ENCODE measurements at places on chromosomes 3 and 15.

DNA sequence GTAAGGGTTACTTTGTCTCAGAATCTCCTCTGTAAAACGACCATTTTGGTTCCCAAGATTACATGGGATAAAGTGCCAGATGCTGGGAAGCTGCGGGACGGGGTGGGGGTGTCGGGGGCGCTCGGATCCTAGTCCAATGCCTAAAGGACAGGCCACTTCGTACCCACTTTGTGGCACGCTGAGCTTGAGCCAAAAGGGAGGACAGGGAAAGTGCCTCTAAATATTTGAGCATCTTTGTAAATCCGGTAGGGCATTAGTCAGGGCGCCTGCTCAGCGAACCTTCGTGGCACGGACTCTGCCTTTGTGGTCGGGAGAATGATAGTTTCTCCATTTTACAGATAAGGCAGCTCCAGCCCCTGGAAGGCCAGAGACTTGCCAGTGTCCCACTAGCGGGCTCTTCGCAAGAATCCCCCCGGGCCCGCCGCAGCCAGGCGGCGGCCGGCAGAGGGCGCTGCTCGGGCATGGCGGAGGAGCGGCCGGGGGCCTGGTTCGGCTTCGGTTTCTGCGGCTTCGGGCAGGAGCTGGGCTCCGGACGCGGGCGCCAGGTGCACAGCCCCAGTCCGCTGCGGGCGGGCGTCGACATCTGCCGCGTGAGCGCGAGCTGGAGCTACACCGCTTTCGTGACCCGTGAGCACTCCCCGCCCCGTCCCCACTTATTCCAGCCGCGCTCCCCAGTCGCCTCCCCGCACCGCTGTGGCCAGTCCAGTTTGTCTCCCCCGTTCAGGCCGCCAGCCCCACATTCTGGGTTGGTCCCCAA lies 1.8 kb downstream of the RCCD1 start:
- DNase-seq, result peak; percentile 92

- no peak for DNase-seq
Observed at GRCh38 chr3:119858957-119859356, 77.1 kb downstream of the NR1I2 start.

GRCh38 chr3:127768346-127769008 lies 53.8 kb downstream of the MGLL start:
- DNase-seq, result no peak

DNA sequence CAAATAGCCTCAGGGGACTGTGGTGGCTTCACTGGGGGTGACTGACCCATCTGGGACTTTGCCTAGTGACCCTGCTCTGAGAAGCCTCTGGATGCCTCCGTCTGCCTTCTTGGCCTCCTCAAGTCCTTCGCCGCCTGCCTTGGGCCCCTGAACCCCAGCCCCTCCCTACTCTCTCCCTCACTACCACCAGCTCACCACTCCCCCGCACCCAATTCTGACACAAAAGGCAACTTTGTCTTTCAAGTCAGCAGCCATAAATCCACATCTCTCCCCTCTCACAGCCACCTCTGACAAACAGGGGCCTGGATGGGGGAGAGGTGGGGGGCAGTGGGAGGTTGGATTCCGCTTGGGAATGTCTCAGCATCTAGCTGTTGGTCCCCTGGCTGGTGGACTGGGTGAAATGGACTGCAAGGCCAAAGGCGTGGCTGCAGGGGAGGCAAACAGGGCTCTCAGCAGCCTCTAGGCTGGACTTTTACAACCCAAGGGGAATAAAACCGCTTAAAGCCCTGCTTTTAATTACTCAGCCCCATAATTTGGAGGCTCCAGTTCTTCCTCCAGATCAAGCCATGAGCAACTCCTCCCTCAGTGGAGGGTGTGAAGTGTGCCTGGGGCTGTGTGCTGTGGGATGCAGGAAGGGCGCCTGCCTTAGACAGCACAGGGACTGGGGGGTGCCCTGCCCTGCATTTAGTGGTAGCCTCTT lies 33.4 kb downstream of the IGDCC3 start:
- DNase-seq, result no peak

GRCh38 chr15:62977952-62978811 lies 64.4 kb upstream of the TPM1 start:
- no peak for DNase-seq

GRCh38 chr3:42182555-42182954 lies 83.4 kb downstream of the CCK start:
- DNase-seq, result no peak

DNA sequence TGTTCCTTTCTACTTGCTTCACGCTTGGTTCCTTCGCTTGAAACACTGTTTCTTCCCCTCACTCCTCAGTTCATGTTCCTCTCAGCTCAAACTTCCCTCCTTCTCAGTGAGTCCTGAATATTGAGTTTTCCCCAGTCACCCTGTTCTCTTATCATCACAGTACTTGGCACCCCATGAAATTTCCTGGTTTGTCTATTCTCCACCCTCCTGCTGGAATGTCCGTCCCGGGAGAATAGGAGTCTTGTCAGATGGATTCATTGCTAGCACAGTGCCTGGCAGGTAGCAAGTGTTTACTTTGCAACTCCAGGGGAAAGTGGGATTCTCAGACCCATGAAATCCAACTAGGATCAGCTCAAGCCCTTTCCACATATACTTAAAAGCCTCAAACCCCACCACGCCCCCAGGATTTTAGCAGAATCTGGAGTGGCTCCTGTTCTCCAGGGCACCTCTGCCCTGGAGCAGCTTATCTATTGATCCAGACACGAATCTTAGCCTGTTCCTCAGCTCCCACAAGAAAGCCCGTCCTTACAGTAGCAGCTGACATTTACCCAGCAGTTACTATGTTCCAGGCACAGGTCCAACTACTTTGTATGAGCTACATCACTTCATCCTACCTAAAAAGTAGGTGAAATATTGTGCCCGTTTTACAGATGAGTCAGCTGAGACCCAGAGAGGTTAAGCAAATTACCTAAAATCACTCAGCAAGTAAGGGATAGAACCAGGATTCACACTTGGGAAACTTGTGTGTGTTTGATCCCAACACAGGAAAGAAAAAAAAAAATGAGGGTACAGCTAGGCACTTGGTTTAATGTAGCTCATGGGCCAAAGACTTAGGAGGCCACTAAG lies 36.8 kb upstream of the MAP3K13 start:
- DNase-seq, result no peak

DNA sequence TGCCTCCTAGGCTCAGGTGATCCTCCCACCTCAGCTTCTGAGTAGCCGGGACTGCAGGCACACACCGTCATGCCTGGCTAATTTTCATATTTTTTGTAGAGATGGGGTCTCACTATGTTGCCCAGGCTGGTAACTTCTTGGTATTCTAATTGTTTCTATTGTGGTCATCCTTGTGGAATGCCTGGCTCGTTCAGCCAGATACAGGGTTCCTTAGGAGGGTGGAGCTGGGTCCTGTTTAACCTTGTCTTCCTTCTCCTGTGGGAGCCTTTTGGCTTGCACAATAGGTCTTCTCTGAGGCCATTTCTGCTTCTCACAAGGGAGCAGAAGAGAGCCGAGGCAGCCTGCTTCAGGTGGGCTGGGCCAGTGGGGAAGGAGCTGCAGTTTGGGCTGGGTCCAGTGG lies 15.7 kb downstream of the PLEKHO2 start:
- DNase-seq, result no peak

DNA sequence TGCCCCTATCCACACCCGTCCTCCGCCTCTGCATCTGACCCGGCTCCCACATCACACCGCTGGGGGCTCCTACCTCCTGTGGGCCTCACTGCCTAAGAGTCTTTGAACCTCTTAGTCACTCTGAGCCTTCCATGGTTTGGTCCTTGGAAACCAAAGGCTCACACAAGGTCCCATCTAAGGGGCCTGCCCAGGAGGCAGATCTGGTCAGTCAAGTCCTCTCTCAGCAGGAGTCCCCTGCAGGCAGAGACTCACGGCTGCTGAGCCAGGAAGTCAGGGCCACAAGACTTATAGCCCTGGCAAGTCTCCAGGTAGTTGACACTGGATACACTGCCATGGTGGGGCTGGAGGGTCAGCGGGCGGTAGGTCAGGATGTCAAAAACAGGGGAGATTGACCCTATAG lies 31.2 kb upstream of the ALDH1L1 start:
- DNase-seq, result no peak

DNA sequence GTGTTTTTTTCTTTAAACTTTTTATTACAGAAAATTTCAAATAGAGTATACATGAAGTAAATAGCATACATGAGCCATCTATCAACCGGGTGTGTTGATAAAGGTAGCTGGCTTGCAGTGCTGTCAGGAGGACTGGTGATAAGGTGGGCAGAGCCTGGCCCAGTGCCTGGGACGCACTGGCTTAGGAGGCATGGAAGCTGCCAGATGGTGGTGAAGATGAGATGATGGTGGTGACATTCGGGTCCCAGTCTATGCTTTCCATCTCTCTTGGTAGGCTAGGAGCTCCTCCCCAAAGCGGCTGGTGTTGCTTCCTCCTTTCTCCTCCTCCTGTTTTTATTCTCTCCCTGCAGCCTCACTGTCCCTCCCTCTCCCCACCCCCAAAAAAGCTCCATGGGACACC lies 101.7 kb downstream of the ADCY5 start:
- DNase-seq, result no peak

- DNase-seq, result no peak
Observed at GRCh38 chr3:113552851-113553250, 20.5 kb downstream of the SIDT1 start.

GRCh38 chr3:72266016-72266370 lies 481.0 kb upstream of the PROK2 start:
- DNase-seq, result no peak

DNA sequence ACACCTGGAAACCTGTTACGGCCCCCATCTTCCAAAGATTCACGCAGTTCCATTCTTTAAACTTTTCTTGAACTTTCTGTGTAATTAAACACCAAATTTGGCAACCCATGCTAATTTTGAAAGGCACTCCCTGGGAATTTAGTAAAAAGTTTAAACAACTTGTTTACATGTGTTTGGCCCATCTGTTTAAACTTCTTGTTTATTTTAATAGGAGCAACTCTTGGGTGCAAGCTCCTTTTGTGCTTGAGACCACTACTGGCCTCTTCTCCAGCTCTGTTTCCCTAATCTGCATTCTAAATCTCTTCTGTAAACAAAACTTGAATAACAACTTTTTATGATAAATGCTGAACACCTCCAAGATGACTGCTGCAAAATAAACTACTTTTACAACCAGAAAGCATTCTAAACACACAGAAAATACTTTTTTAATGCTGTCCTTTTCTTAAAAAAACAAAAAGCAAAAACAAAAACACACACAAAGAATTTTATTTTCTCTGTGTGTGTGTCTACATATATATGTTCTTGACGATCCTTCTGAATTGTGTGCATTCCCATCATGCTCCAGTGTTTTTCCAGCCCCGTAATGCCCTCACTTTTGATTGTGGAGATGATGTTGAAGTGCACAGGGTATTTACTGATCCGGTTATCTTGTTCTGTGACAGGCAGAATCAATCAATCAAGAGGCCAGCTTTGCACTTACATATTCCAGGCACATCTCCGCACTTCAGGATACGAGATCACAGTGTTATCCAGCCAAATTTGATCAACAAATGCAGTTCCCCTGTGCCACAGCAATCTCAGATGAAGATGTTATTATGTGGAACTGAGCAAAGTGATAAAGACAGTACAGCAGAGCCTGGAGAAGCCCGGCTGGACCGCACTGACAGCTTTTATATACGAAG lies 416.9 kb downstream of the FOXP1 start:
- DNase-seq, result no peak

GRCh38 chr15:63043335-63044076 lies 959 bp downstream of the TPM1 start:
- DNase-seq, result no peak

- no peak for DNase-seq
Observed at GRCh38 chr3:195107593-195107992, 163.4 kb downstream of the XXYLT1 start.

DNA sequence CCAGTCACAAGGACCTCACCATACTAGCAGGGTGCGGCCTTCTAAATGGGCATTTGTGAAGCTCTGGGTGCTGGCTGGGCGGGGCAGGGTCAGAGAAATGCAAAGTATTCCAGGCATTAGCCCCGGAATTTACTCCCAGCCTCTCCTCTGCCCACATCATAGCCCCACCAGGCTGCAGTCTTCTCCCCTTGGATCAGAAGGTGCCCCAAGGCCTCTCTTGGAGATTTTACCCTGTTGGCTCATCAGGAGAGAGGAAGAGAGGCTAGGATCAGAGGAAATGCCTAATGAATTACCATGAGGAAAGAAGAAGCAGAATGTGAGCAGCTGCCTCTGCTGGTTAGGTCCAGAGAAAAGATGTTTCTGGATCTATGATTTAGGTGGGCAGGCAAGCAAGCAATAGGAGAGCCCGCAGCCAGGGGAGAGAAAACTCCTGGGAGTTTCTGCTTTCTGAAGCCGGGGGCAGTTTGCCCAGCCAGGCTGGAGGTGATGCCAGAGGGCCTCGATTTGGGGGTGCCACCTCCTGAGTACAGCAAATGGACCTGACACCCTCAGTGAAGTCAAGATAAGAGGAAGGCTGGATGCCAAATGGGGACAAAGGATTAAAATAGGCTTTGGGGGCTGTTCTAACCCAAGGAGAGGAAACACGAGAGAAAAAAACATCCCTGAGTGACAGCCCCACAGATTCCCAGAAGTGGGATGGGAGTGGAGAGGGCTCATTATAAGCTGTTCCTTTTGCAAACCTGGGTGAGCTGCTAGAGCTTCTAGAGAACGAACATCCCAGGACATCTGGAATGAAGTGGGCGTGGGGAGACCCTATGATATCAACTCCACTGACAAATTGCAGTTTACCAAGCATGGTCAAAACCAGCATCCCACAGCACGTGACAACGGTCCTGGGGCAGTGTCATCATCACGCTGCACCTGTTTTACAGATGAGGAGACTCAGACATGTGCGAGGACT lies 65.4 kb downstream of the BDH1 start:
- DNase-seq, result no peak

- no peak for DNase-seq
Observed at GRCh38 chr3:140019946-140020345, 85.0 kb downstream of the CLSTN2 start.

DNA sequence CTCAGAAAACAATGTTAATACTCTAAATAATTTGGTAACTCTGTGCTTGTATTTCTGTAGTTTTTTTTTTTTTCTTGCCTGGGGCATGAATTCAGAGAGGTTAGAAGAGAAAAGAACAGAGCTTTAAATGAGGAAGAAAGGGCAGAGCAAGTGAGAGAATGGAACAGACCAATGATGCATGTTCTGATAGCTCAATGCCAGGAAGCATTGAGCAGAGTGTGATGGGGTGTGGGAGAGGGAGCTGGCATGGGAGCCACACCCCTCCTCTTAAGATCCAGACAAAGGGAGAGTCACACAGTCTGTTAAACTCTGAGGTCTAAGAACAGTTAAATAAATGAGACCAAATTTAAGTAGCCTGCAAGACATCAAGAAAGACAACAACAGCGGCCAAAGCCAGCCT lies 538.6 kb downstream of the TUSC7 start:
- DNase-seq, result no peak

GRCh38 chr3:177807150-177807875 lies 610.0 kb upstream of the TBL1XR1 start:
- DNase-seq, result no peak

GRCh38 chr3:28502397-28502937 lies 153.8 kb upstream of the AZI2 start:
- no peak for DNase-seq

- DNase-seq, result no peak
Observed at GRCh38 chr15:53038655-53038941, 248.5 kb upstream of the ONECUT1 start.

GRCh38 chr3:112303764-112304325 lies 9.8 kb upstream of the SLC9C1 start:
- peak; percentile 44 for DNase-seq

GRCh38 chr3:52193065-52193464 lies 4.9 kb upstream of the ALAS1 start:
- peak; percentile 58 for DNase-seq

GRCh38 chr3:119349354-119350041 lies 55.3 kb downstream of the ARHGAP31 start:
- no peak for DNase-seq
